ENCODE measurements at places on chromosomes 2 and 18.

GRCh38 chr2:167122389-167122788 is 234.1 kb downstream of the XIRP2 start:
- DNase-seq: no peak

- no peak for DNase-seq
These were observed 4.6 kb upstream of the FMNL2 start for GRCh38 chr2:152330235-152330866.

GRCh38 chr2:122070241-122070731 is 314.8 kb downstream of the TSN start:
- DNase-seq: no peak

- DNase-seq: no peak
These were observed 245.9 kb upstream of the SPOPL start for GRCh38 chr2:138255670-138256069.

- no peak for DNase-seq
These were observed 117.3 kb downstream of the CTIF start for GRCh38 chr18:48656176-48656575.

All from T follicular helper cell (primary cell).